Glutamatergic neuron (in vitro differentiated cells): ENCODE measurements at places on chromosomes 3 and 15.
A peak's percentile ranks its signal among the peaks of the same experiment; 100 is the strongest.

DNA sequence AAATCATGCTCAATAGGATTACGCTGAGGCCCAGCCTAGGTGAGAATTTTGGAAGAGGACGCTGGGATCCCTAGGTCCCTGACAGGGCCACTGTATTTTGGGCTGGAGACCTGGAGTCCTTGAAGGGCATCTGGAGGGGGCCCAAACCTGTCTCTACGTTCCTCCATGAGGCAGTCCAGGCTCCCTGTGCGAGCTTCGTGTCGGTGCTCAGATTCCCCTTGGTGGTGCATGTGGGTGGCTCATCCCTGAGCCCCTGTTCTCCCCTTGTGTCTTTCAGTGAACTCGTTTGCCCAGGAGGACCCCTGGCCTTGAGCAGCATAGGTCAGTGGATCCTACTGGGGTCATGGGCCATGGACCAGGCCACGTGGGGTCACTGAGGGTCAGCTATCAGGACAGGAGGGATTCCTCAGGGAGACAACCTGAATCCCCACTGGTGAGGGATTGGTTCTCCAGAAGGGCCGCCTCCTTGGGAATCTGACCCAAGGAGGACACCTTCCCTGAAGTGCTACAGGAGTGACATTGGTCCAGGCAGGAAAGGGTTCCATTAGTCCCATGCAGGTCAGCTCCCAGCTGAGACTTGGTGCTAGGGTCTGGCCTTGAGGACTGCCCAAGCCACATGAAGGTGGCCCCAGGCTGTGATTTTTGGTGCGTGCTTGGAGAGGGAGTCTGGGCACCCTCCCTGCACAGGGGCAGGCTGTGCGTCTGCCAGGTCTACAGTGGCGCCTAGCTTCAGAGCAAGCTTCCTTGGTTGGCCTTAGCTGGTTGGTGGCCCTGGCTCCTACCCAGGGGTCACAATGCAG, 229.8 kb downstream of the SNRPN start:
- DNase-seq, result peak; percentile 5

DNA sequence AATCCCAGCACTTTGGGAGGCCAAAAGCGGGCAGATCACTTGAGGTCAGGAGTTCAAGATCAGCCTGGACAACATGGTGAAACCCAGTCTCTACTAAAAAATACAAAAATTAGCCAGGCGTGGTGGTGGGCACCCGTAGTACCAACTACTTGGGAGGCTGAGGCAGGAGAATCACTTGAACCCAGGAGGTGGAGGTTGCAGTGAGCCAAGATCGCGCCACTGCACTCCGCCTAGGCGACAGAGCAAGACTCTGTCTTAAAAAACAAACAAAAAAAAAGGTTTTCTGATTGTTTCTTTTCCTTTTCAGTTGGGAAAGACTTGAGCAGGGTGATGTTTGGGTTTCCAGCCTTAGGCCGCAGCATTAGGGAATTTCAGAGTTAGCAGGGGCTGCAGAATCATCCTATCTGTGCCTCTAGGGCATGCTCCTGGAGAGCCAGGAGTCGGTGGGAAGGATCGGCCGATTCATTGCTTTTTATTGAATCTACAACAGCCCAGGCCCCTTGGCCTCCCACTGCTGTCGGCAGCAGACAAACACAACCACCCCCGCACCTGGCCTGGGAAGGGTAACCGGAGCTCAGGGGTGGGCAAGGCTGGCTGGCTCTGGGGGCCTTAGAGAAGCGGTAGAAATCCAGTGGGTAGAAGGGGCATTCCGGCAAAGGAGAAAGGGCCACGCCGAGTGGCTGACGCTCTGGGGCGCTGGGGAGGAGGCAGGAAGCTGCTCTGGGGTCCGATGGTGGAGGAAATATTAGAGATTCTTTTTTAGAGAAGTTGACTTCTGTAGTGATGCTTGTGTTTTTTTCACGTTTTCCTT, 6.3 kb downstream of the CHAC1 start:
- no peak for DNase-seq

DNA sequence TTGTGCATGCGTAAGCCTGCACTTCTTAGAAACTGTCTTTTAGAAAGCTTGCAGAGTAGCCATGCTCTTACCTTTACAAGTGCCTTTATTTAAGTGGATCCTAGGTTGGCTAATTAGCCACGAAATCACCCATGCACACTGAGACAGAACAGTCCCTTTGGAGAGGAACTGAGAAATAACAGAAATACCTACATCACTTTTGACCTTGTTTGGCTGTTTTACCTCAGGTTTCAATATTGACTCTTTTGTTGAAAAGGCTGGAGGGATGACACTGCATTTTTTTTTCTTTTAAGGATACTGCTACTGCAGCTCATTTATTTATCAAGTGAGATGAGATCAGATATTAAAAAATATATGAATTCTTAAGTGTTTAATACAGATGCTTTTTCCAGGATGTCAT, 155.6 kb upstream of the GOLIM4 start:
- DNase-seq, result no peak

GRCh38 chr3:103968751-103969150, 1398.0 kb upstream of the ALCAM start:
- no peak for DNase-seq

GRCh38 chr3:129596194-129597086, 10.0 kb downstream of the PLXND1 start:
- DNase-seq, result peak; percentile 80

DNA sequence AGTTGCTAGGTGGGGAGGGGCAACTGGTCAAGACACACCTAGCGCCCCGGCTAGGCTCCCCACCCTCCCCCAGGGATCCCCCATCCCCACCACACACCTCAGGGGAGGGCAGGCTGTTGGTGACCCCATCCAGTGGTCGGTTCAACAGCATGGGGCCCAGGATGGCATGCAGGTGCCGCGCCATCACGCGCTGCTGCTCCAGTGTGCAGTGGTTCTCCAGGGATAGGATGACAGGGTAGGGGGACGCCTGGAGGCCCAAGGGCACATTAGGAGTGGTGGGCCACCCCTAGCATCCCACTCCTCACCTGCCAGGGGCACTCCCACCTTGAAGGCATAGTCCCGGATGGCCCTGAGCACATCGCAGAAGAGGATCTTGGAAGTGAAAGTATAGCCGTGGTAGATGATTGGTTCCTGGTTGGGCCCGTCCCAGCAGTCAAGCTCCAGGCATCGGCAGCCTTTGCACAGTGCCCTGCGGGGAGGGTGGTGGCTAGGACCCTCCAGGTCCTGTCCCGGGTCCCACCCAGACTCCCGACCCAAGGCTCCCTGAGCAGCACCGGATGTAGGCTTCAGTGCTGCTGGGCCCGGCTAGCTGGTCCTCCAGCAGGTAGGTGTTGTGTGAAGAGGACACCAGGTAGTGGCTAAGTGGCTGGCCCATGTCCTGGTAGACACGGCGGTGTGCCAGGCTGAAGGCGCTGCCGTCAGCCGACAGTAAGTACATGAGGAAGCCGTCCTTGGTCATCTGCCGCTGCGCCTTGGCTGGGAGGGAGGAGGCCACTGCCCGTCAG, 19.4 kb downstream of the VILL start:
- DNase-seq, result no peak

DNA sequence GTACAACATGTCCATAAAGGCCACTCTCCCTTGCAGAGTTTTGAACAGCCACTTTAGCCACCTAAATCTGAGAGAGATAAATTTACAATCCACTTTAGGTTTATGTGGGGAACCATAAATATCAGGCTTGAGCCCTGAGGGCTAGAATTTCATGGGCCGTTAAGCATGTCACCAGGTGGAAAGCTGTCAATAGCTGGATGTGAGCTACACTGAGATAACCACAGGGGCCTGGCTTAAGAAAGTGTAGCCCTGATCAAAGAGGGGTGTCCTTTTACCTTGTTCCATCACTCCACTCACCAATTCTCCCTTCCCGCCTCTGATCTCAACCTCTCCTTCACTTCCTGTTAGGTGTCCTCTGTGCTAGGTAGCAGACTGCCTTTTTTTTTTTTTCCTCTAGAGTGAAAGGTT, 172.8 kb upstream of the ICE2 start:
- DNase-seq, result no peak

DNA sequence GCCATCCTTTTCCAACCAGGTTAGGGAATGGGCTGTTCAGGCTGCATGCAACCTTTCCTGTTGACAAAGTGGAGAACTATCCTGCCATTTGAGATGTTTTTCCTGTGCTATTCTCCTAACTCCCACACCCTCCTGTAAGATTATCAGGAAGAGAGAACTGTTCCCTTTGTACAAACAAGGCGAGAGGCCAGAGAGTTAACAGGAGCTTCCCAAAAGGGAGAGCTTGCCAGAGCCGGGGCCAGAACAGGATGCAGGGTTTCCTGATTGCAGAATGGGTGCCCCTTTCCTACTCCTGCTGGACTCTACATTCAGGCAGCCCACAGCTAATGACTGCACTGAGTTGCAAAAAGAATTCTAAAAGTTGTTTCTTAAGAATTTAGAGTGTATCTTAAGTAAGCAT, 17.1 kb downstream of the PML start:
- no peak for DNase-seq

DNA sequence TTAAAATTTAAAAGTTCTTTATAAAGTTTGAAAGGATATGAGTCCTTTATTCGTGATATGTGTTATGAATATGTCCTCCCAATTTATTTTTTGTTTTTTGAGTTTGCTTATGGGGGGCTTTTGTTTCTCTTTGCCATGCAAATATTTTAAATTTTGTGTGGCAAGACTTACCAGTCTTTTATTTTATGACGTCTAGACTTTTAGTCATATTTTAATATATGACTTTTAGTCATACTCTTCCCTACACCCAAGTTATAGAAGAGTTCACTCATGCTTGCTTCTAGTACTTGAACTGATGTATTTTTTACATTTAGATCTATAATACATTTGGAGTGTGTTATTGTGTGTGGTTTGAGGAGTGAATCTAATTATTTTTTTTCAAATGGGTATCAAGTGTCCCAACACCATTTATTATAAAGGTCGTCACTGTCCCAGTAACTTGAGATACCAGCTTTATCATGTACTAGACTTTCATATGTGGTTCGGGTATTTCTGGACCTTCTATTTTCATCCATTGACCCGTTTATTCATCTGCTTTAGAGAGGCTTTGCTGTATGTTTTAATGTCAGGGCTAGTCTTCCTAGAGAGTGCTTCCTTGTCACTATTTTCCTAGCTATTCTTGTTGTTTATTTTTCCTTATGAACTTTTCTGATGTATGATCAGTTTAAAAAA, 755 bp downstream of the PARP15 start:
- no peak for DNase-seq

GRCh38 chr3:66239513-66240123, 18.8 kb downstream of the SLC25A26 start:
- DNase-seq, result no peak

DNA sequence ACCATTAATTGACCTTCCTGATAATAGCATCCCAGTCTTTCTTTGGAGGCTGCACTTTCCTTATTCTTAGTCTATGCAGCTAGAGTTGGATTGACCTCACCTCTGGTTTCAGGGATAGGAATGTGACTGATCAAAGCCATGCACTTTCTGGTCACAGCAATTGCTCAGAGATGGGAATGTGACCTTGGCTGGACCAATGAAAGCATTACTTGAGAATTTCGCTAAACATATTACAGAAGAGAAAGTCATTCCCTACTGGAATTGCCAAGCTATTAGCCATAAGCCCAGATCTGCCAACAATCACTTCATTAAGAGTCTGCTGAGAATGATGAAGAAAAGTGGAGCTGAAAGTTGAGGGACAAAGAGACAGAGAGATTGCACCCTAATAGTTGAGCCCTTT, 32.7 kb downstream of the RTP1 start:
- no peak for DNase-seq

DNA sequence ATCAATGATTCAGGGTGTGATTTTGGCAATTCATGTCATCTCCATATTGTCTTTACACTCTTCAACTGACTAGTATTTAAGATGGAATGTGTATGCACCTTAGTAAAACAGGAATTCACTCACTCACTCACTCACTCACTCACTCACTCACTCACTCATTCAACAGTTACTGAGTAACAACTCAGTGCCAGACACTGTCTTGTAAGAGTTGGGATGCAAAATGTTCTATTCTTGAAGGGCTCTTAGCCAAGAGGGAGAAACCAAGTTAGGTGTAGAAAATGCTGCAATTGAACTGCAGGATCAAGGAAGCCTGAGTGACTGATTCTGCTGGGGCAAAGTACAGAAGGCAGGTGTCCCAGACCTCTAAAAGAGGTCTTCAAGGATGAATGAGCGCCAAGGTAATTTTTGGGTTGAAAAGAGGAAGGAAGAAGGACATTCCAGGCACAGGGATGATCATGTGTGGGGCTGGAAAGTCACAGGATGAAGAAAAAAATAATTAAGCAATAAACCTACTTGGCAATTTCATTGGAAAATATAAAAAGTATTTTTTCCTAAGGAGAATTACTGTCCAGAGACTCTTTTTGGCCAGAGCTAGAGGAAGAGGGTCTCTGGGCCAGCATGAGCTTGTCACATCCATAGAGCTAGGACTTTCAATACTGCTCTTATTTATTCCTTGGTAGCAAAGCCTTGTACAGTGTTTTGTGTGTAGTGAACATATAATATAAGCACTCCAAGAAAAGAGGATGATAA, 58.9 kb upstream of the ETV5 start:
- no peak for DNase-seq

DNA sequence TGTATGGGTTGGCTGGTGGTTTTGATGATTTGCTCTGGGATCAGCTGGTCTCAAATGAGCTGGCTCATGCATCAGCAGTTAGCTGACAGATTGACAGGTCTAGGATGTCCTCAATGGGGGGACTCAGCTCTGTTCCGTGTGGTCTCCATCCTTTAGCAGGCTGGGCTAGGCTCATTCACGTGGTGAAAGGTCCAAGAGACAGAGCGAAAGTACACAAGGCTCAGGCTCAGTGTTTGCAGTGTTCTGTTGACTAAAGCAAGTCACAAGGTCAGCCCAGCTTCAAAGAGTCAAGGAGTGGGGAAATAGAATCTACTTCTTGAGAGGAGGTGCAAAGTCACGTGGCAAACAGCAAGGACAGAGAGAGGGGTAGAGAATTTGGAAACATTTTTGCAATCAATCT, 126.5 kb upstream of the CMC1 start:
- DNase-seq, result no peak

- no peak for DNase-seq
Observed at GRCh38 chr3:98784042-98784441, 20.9 kb downstream of the ST3GAL6 start.

DNA sequence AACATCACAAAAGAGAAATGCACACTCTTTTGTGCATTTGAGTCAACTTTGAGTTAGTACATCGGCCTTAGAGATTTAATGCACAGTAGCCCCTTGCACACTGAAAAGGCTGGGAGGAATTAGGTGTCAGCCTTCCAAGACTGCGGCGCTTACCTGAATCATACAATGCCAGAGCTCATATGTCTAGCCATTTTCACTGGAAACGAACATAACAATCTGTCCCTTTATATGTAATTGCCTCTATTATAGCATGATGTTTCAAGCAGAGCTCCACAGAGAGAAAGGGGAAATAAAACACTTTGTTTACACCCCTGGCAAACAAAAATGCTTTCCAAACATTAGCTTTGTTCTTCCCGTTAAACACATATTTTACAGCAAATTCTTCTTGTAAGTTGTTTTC, 315.7 kb upstream of the SLCO3A1 start:
- no peak for DNase-seq

GRCh38 chr3:124684459-124684858, 45.8 kb upstream of the UMPS start:
- no peak for DNase-seq
